ENCODE measurements at places on chromosomes 2 and 18.

GRCh38 chr18:59516356-59517155 lies 157.5 kb upstream of the LMAN1 start:
- peak; percentile 72 for DNase-seq

DNA sequence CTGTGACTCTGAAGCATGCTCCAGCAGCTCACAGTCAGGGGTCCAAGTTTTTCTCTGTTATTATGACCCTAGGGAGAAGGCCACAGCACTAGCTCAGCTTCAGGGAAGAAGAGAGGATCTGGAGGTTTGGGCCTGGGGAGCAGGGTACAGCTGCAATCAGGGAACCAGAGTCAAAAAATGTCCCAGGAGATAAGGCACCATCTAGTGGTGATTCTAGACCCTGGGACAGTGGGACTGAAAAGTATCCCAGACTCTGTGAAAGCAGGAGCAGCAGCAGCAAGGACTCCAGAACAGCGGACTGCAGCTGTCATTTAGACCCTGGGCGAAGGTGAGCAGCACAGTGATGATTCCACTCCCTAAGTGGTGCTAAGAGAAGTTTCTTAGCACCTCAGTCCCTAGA lies 278.4 kb upstream of the DDX18 start:
- DNase-seq: peak; percentile 49

DNA sequence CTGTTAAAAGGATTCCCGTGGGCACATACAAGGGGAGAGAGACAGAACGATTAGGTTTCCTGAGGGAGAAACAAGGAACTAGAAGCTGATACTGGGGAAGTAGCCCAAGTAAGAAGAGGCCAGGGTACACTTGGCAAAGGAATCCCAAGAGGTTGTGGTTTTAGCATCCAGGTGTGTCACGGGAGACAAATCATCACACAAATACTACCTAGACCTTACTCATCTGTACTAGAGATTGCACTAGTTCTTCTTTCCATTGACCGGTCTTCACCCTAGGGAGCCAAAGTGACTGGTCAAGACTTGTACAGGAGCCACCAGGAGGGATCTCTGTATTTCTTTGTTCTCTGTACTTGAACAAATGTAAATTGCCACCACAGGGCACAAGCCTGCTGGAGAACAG lies 14.2 kb upstream of the NR4A2 start:
- no peak for DNase-seq

DNA sequence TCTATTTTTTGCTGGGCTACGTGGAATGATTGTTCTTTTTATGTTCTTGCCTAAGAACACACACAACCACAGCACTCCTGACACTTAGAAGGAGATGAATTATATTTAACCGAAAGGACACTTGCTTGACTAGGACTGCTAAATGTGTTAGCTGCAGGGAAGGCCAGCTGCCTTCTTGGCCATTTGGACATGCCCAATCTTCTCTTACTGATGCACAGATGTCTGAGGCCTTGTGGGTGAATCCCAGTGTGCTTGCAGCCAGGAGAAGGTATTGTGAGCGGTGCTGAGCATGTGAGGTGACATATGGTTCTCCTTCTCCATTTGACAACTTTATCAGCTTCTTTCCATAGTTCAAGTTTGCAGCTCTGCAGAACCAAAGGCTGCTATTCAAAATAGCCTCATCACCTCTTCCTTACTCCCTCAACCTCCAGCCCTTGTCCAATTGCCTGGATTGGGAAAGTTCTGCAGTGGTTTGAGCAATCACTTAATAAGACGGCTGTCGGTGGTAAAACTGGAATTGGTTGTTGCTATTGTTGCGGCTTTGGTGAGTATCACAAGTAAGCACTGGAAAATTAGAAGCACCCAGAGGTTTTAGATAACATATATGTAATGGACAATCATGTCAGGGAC lies 1113.3 kb downstream of the TSN start:
- no peak for DNase-seq

DNA sequence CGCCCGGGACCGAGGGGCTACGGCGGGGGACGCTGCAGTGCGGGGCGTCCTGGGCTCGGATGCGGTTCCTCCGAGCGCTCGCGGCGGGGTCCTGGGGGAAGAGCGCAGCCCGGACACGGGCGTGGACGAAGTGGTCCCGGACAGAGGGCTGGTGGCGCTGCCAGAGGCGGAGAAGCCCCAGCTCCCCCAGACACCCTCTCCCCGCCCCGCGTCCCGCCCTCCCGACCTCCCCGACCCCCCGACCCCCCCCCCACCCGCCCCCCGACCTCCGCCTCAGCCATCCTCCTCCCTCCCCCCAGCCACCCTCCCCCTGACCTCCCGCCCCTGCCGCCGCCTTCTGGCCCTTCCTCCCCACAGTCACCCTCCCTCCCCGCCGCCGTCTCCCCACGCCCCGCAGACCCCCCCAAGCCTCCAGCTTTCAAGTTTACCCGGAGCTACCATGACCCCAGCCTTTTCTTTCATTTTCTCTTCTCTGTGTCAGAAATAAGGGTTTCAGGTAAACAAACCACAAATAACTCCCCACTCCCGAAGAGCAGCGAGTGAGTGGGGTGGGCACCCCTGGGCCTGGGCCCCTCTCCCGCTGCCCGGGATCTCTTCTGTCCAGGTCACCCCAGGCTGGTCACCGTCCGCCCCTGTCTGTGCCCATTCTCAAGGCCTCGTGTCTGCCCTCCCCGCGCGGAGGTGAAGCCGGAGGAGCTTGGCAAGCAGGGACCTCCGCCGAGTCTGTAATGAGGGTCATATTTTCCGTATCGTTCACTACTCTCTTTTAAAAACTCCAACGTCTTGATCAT lies 5.1 kb downstream of the NFATC1 start:
- no peak for DNase-seq

GRCh38 chr2:170123593-170123992 lies 54.4 kb upstream of the MYO3B start:
- no peak for DNase-seq

DNA sequence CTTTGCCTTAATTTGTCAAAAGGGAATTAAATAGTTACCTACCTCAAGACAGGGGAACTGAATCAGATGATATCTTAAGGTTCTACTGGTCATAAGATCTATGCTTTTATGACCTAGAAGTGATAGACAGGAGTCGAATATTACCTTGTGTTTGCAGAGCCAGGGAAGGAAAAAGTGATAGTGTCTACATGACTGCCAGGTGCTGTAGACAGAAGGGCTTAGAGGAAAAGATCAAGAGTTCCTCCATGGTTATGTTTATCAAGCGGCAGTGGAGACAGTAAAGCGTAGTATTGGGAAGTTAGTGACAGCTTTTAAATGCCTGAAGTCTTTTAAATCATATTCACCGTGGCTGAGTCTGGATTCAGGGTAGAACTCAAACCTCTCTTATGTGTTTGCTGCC lies 11.9 kb downstream of the CRIM1 start:
- DNase-seq: no peak

GRCh38 chr18:1779587-1779986 lies 791.7 kb downstream of the METTL4 start:
- no peak for DNase-seq

- no peak for DNase-seq
These were observed 21.2 kb downstream of the NPPC start for GRCh38 chr2:231905026-231905425.

- DNase-seq: no peak
These were observed 135.9 kb upstream of the EPAS1 start for GRCh38 chr2:46161315-46161714.

DNA sequence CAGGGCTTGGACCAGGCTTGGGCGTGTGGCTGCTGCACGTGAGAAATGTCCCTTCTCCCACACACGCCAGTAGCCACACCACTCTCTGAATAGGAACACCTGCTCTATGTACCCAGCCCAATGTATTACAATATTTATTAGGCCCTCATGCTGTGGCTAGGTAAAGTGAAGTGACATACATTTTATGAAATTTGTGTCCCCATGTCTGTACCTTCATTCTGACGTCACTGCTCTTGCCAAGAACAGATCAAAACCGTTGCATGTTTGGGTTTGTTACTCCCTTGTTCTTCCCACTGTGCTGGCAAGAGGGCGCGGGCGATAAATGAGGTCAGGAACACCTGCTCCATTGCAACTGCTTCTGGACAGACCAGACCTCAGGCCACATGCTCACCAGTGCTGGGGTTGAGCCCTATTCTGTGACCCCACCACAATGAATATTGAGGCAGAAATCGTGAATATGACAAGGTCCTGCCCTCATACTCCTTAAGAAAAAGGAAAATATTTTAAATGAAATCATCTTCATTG lies 436.4 kb upstream of the SALL3 start:
- no peak for DNase-seq

DNA sequence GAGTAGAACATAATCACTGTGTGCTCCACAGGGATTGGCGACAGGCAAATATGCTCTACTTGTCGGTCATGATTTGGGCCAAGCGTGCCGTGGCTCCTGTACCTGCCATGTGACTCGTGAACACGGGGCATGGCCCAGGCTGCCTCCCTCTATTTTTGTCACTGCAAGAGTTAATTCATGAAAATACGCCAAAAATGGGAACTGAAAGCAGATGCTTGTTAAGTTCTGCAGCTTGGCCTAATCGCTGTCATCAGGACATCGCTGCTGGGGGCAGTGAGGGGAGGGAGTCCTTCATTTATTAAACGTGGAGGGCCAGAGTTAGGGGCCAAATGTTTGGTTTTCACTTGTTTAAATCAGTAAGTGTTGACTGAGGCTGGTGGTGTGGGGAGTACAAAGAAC lies 177.8 kb downstream of the BCL2 start:
- DNase-seq: peak; percentile 9

- DNase-seq: no peak
These were observed 107.2 kb upstream of the CDH2 start for GRCh38 chr18:28284132-28284531.

DNA sequence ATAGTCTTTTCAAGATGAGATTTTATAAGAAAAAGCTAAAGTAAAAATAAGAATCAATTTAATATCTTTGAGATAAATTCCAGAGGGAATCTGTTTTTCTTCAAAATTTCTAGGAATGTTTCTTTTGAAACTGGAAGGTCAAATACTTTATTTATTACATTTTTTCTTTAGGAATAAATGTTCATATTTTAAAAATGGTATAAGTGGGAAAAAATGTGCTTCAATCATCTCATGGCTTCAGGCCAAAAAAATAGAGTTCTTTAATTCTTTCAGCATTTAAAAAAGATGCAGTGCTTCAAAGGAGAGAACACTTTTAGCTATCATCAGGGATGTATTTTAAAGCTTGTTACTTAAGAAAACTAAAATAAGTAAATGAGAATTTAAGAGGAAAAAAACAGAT lies 110.6 kb downstream of the NEB start:
- DNase-seq: no peak

DNA sequence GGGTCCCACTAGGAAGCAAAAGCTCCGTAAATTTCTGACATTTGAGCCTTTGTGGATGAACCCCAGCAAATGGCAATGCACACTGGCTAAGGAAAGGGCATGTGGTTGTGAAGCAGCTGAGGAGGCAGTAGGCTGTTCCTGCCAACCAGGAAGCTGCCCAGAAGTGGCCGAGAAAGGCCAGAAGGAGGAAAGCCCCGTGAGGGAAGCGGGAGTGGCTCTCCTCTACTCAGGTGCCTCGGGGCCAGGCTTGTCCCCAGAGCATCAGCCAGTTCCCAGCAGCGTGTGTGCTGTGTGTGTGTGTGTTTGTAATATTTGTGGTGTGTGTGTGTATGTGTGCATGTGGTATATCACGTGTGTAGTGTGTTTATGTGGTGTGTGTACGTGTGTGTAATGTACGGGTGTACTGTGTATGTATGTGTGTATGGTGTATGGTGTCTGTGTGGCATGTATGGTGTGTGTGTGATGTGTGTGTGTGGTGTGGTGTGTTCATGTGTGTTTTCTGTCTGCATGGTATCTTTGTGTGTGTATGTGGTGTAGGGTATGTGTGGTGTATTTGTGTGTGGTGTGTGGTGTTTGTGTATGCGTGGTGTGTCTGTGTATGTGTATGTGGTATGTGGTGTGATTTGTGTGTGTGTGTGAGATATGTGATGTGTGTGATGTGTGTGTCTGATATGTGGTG lies 90.6 kb downstream of the APOB start:
- DNase-seq: no peak

- DNase-seq: no peak
These were observed 66.1 kb upstream of the EPC2 start for GRCh38 chr2:148578493-148578884.

GRCh38 chr2:145750144-145750543 lies 1230.2 kb upstream of the ZEB2 start:
- DNase-seq: no peak

- DNase-seq: no peak
These were observed 69.3 kb downstream of the PSMG2 start for GRCh38 chr18:12772111-12772510.

DNA sequence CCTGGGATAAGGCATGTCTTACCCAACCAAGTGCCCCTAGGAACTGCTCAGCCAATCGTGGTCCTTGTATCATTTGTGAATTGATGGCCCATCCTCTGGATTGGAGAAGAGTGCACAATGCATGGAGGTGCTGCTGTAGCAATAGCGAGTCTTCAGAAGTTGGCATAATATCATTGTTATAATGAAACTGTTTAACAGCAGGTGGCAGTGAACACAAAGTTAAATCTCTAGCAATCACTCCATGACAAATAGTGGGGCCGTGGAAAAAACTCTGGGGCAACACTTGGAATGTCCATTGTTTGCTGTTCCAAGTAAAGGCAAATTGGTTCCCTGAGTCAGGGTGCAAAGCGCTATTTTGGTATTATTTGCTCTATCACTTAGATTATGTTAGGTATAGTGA lies 11.4 kb downstream of the REG1A start:
- DNase-seq: no peak

DNA sequence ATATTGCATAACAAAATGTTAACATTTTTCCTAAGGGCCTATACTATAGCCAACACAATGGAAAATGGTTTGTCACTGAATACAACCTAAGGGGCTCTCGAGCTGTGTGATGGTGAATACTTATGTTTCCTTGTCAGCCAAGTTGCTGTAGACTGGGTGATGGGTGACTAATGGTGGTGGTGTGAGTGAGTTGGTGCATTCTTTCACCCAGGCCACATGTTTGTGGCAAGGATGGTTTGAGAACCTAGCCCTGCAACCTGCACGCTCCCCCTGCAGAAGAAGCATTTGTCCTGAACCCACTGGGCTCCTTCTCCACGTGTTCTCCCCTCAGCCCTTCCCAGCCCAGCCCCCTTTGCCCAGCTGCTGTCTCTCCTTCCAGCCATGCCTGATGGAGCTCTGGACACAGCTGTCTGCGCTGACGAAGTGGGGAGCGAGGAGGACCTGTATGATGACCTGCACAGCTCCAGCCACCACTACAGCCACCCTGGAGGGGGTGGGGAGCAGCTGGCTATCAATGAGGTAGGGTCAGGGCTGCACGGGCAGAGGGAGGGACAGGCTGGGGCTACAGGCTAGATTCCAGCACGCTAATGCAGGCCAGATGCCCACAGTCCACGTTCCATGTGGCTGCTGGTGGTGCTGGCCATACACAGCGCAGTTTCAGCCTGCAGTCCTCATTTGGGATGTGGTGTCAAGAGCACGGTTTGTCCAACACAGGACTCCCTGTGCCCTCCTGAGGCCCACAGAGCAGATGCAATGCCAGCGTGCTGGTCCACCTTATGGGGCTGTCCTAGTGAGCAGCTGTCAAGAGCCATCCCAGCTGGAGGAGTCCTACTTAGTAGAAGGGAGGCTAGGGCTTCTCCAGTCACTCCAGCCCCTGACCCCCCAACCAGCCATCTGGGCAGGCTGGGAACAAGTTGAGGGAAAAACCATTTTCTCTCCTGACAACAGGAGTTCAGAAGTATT lies 65.4 kb downstream of the FAM168B start:
- no peak for DNase-seq

All from trophoblast cell (in vitro differentiated cells and primary cell).